ENCODE measurements at places on chromosomes 16 and 17. TPM values are rescaled to one million over a fixed set of nuclear protein-coding genes. Genes with fewer than 3 reads are reported as not detected.

Gene RNF157
- total RNA-seq: 0.58 TPM

Gene FN3K
- total RNA-seq: 19.7 TPM

Gene MT1F
- not detected for total RNA-seq

Gene C16orf46
- total RNA-seq: 0.58 TPM

Gene HCRT
- not detected for total RNA-seq

Gene SLC13A2
- total RNA-seq: not detected

Gene NUPR1
- 0.23 TPM for total RNA-seq

Gene CD300LB
- not detected for total RNA-seq

Gene SF3B3
- total RNA-seq: 167 TPM

Gene CACNG4
- total RNA-seq: 0.05 TPM

Gene INO80E
- 77.5 TPM for total RNA-seq

Gene BFAR
- 129 TPM for total RNA-seq

Gene FBXW10
- not detected for total RNA-seq

Gene CA5A
- total RNA-seq: not detected

Gene HNF1B
- total RNA-seq: 0.99 TPM

Gene MTSS2
- 32.6 TPM for total RNA-seq

Gene ST6GALNAC2
- 3.3 TPM for total RNA-seq

Gene SOCS3
- total RNA-seq: 79.9 TPM

Gene TNP2
- not detected for total RNA-seq

Gene STX1B
- 2.6 TPM for total RNA-seq

Gene SLC5A2
- total RNA-seq: not detected

Gene SOCS1
- total RNA-seq: 11.3 TPM
